ENCODE measurements at places on chromosomes 4 and X.

- DNase-seq = no peak
Observed at GRCh38 chrX:56783450-56783831, 54.4 kb downstream of the NBDY start.

DNA sequence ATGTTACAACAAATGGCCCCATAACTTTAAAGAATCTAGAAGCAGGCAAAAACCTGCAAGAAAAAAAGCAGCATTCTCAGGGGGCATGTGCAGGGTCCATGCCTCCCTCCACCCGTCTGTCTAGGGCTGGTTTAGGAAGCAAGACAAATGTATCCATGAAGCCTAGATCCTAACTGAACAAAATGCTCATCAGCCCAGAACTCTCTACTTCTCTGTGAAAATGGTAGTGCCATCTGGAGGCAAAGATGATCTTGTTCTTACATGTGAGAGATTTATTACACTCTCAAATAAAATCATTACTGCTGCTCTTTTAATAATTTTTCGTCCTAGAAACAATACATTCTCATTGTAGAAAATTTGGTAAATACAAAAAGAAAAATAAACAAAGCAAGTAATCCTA lies 26.7 kb downstream of the NR3C2 start:
- DNase-seq = no peak

DNA sequence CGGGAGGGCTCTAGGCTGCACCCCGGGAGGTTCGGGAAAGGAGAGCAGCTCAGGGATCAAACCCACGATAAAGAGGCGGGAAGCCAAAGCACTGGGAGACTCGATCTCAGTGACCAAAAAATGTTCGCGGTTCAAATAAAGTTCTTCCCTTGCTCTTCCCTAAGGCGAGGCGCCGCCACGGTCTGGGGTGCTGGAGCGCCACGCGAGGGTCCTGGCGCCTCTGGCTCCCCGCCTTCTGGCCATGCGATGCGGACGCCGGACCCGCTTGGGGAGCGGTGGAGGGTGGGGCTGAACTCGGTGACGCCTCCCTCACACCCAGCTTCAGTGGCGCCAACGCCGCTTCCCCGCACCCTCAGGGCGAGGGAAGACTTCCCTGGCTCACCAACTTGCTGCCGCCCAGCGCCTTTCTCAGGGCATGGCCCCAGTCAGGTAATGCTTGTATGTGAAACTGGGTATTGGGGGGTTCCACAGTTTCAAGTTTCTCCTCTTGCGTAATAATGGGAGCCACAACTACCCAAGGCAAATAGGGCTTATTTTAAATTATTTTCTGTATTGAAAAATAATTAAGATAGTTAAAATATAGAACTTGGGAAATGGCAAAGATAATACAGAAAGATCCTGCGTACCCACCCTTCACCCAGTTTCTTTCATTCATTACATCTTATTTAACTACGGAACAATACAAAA lies at the start of gene QRFPR:
Gene QRFPR, minus strand, starts transcription at position 243 of the 687 bp plus-strand sequence. CDS start 371 bp downstream, outside the sequence.
- no peak for DNase-seq

- no peak for DNase-seq
Observed at GRCh38 chr4:127875791-127876190, 4.9 kb upstream of the PLK4 start.

DNA sequence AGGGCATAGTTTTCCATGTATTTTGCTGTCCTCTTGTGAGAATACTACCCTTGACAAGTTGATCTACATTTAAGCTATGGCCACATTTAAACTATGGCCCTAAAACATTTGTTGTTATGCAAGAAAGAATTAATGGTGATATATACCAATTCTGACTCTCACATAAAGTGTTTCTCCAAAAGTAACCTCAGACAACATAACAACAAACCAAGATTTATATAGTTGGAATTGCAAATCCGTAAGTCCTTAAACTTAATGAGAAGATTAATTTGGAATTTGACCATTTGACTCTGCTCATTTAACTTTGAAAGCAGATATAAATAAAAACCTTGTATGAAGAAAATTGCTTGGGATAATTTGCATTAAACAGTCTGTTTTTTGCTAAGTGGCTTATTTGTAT lies 38.9 kb downstream of the RUFY3 start:
- DNase-seq = no peak

- no peak for DNase-seq
Observed at GRCh38 chr4:47538825-47539154, 53.7 kb downstream of the ATP10D start.

DNA sequence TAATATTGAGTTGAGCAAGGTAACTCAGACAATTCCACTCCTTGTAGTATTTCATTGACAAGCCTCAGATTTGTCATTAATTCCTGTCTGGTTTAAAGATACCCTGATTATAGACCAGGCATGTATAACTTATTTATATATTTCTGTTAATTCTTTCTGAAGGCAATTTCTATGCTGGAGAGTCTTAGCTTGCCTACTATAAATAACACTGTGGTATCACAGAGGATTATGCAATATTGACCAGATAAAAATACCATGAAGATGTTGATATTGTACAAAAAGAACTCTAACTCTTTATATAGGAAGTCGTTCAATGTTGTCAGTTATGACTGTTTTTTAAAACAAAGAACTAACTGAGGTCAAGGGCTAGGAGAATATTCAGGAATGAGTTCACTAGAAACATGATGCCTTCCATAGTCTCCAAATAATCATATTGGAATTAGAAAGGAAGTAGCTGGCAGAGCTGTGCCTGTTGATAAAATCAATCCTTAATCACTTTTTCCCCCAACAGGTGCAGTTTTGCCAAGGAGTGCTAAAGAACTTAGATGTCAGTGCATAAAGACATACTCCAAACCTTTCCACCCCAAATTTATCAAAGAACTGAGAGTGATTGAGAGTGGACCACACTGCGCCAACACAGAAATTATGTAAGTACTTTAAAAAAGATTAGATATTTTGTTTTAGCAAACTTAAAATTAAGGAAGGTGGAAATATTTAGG lies 821 bp downstream of the CXCL8 start:
- no peak for DNase-seq

DNA sequence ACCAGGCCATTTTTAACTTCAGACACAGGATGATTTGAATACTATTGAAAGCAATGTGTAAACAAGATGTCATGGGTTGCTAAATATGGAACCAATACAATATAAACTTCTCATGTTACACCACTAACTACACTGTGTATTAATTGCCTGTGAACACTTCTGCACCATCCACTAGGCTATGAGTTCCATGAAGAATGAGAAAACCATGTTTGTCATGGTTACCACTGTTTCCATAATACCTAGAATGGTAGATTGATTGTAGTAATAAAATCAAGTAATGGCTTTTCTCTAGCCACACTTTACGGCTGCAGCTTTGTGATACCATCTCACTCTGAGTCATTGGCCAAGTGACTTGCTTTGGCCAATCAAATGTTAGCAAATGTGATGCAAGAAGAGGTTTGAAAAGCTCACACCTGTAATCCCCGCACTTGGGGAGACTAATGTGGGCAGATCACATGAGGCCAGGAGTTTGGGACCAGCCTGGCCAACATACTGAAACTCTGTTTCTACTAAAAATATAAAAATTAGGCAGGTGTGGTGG lies 19.9 kb upstream of the CYBB start:
- DNase-seq = no peak

DNA sequence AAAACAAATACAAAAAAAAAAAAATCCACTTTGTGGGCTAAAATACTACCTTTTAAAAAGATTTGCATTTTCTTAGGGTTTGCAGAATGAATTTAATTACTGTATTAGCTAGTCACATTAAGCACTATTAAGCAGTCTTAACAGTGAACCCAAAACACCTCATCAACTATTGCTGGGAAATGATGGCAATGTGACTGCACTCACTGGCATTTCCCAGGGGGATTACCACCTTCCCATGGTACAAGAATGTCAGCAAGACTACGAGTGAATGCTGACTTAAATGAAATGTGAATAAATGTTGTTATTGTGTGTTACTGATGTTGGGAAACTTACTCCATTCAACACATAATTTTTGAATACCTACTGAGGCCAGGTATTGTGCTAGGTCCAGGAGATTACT lies 10.0 kb upstream of the SLC9B2 start:
- no peak for DNase-seq

- DNase-seq = no peak
Observed at GRCh38 chr4:17688011-17688441, 73.6 kb downstream of the MED28 start.

DNA sequence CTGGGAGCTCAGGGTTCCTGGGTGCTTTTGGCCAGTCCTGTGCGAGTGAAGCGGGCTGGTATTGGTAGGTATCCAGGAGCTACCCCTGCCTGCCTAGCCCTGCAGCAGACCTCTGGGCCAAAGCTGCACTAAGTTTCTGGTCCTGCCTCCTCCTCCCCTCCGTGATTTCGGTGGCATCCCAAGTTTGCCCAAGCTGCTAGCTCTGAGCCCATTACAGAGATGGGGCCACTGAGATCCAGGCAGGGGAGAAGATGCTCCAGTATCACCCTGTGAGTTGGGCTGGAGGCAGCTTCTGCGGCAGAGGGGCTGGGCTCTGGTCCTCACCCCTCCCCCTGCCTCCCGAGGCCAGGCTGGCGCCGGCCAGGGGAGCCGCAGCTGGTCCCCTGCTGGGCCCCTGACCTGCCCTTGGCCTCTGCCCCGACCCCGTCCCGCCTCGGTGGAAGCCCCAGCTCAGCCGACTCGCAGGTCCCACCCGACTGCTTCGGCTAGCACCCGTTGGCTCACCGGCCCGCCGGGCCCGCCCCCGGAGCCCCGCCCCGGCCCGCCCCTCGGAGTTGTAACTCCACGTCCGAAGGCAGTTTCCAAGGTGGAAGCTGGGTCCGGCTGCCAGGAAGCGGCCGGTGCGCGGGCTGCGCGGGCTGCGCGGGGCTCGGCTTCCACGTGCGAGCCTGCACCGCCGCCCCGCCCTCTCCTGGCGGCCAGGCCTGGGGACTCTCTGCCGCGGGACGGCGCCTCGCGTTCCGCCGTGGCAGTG lies at the start of gene DUSP9:
Gene DUSP9, plus strand, starts transcription at position 584 of the 754 bp plus-strand sequence. CDS start 751 bp downstream, outside the sequence.
- DNase-seq = no peak

- DNase-seq = no peak
Observed at GRCh38 chrX:136736690-136737089, 44.0 kb downstream of the ARHGEF6 start.

DNA sequence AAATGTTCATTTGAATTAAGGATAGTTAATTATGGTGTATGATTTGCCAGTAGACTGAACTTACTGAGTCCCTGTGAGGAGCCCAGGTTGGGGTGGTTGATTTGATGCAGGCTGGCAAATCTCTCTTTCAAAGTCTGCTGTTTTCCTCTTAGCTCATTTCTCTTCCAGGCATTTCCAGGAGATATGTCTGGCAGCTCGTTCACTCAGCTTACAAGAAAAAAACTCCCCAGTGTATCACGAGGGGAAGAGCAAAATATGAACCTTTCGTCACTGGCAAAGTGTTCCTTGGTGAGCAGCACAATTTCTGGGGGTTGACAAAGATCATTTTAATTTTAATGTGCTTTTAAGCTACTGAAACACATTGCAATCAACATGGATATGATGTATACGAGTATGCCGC lies 244.2 kb downstream of the CBLL2 start:
- DNase-seq = no peak

DNA sequence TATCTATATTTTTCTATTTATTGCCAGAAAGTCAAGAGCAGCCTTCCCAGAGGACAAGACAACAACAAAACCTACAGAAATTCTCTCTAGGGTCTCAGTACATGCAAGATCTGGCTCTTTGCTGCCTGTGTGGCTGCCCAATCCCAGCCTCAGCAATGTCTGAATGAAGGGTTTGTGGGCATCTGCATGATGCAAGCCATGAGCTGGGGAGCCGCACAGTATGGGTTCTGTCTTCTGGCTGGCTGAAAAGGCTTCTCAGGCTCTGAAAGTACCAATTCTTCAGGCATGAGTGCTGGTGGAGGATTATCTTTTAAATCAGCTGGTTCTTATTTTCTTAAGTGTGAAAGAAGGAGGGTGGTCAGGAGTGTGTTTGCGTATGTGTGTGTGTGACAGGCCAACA lies 104.6 kb downstream of the PDGFRA start:
- DNase-seq = no peak

DNA sequence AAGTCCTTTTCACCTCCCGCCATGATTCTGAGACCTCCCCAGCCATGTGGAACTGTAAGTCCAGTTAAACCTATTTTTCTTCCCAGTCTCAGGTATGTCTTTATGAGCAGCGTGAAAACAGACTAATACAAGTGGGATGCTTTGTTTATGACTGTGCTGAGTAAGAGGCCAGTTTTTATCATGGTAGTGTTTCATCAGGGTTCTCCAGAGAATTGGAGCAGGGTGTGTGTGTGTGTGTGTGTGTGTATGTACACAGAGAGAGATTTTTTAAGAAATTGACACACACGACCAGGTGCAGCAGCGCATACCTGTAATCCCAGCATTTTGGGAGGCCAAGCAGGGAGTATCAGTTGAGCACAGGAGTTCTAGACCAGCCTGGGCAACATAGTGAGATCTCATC lies 34.6 kb upstream of the SLC2A9 start:
- DNase-seq = no peak

DNA sequence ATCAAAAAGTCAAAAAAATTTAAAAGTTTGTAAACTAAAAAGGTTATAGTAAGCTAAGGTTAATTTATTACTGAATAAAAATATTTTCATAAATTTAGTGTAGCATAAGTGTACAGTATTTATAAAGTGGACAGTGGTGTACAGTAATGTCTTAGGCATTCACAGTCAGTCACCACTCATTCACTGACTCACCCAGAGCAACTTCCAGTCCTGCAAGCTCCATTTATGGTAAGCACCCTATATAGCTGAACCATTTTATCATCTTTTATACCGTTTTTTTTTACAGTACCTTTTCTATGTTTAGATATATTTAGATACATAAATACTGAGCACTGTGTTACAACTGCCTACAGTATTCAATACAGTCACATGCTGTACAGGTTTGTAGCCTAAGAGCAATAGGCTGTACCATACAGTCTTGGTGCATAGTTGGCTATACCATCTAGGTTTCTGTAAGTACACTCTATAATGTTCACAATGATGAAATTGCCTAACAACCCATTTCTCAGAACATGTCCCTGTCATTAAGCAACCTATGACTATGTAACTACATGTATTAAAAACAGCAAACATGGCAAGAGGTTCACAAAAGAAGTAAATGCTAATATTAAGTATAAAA lies 18.6 kb downstream of the ACSL4 start:
- no peak for DNase-seq

DNA sequence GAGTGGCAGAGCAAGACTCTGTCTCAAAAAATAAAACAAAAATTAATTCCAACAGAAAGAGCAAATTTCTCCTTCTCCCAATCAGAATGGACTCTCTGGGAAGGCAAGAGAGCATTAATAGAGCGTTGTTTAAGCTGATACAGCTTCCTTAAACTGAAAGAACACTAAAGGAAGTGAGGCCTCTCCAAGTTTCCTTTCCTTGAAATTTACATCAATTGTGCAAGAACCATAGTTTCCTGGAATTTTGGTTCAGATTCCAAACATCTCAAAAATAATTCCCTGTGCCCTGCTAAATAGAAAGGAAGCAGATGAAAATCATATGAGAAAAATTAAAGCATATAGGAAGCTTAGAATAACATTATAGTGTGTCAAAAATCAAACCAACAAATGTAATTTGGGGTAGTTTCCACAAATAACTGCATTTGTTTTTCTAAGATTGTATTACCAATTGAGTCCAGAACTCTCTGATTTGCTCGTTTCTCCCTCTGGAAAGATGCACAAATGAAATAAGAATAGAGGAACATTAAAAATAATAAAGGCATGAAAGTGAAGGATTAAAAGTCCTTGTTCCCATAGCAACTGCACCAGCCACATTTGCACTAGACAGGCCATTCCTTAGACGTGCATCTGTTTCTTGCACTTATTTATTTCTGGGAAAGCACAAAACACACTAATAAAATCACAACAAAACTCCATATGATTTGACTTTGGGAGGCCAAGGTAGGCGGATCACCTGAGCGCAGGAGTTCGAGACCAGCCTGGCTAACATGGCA lies 3.7 kb upstream of the FAM241A start:
- no peak for DNase-seq

All from activated CD4-positive, alpha-beta T cell treated with anti-CD3 and anti-CD28 coated beads for 1 hour (primary cell).